Dorsolateral prefrontal cortex (tissue), 122 donors: ENCODE measurements at places on chromosomes 6 and 20.

DNA sequence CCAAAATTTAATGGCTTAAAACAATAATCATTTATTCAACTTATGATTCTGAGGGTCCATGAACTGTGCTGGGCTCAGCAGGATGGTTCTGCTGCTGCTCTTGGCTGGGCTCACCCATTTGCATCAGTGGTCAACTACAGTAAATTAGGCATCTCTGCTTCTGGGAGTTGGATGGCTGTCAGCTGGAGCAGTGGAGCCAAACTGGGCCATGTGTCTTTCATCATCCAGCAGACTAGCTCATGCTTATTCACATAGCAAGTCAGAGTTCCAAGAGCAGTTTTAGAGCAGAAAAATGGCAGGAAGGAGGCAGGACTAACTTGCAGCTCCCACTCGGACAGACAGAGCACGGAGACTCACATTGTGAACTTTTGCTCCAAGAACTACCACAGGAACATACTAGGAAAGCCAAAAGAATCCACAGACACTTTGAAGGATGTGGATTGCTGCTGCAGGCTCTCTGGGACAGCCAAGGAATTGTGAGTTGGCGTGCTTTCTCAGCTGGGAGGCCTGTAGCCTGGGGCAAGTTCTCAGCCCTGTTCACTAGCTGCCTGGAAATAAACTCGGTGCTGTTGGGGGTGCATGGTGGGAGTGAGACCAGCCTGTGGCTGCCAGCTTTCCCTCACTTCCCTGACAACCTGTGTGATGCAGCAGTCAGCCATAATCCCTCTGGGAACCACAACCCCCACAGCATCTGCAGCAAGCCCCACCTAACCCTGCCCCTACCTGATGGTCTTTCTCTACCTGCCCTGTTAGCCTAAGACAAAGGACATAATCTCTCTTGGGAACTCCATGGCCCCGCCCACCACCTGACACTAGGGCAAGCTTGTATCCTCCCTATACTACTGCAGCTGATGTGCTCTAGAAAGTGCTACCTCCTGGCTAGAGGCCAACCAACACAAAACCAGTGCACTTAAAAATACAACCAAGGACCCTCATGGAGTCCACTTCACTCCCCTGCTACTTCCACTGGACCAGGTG, 129.0 kb downstream of the JPH2 start:
- DNase-seq = no peak

DNA sequence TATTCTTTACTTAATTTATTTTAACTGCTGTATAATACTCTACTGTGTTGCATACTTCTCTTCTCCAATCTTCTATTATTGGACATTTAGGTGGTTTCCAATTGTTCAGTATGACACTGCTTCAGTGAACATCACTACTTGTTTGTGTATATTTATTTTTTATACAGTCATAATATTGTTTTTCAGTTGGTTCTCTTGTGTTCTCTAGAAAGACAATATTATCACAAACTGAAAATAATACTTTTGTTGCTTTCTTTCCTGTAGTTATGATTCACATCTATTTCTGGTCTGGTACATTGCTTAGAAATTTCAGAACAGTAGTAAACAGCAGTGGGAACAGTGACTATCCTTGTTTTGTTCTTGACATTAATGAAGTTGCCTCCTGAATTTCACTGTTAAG, 62.8 kb upstream of the GTSF1L start:
- DNase-seq = no peak

GRCh38 chr20:41138475-41139226, 1.3 kb downstream of the PLCG1 start:
- DNase-seq = no peak

- no peak for DNase-seq
These were observed 1.3 kb downstream of the SCUBE3 start for GRCh38 chr6:35214869-35215664.

DNA sequence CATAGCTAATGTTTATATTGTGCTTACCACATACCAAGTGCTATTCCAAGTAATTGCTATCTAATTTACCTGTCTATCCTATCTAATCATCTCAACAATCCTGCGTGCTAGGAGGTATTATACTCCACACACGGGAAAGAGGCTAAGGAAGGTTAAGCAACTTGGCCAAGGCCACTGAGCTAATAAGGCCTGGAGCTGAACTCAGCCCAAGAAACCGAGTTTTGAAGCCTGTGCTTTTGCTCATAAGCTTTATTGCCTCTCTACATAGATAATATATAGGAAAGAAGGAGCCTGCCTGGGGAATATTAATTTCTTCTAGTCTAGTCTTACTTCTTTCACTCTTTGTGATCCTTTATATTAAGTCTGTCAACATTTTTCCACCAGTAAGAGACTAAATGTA, 67.8 kb upstream of the ADGRF4 start:
- no peak for DNase-seq

- DNase-seq = no peak
These were observed 313.4 kb downstream of the CDH26 start for GRCh38 chr20:60271597-60271996.

GRCh38 chr20:62159839-62160238, 16.3 kb downstream of the SS18L1 start:
- no peak for DNase-seq

DNA sequence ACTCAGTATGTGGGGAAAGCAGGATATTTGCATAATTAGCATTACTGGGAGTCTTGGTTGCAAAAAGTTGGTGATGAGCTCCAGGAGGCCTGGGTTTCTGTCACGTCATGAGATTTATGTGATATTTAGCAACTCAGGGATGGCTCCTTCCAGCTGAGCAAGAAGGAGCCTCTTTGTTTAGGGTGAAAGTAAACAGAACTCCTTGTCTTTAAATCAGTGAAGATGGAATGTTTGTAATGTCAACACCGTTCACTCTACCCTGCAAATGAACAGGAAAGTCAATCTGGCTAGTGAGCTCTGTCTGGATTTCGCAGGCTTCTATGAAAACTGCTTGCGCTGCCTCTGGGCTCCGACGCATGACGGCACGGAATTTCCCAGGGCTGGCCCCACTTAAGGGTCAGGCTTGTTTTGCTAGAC, 86.9 kb downstream of the PXDC1 start:
- no peak for DNase-seq

GRCh38 chr6:44049989-44050871, 77.0 kb downstream of the MRPL14 start:
- DNase-seq = no peak

GRCh38 chr6:134345789-134346188, 27.9 kb upstream of the SGK1 start:
- DNase-seq = peak; percentile 56
